ENCODE measurements at places on chromosomes 7 and 10. TPM values are rescaled to one million over a fixed set of nuclear protein-coding genes. Genes with fewer than 3 reads are reported as not detected.

UBE3C gene
- total RNA-seq: 89.1 TPM

TRIL gene
- 1.8 TPM for total RNA-seq

ERVW-1 gene
- total RNA-seq: not detected

UTF1 gene
- total RNA-seq: not detected

ARL3 gene
- 7.2 TPM for total RNA-seq

NKX1-2 gene
- total RNA-seq: not detected

LLCFC1 gene
- total RNA-seq: not detected

FANK1 gene
- total RNA-seq: 12.4 TPM

RSPH10B2 gene
- 0.20 TPM for total RNA-seq

Measured in smooth muscle cell of the pulmonary artery (primary cell).